H1 (cell line): ENCODE measurements at places on chromosomes 12 and 14.
A peak's percentile ranks its signal among the peaks of the same experiment; 100 is the strongest.

GRCh38 chr12:11861864-11862600 is 208.7 kb upstream of the BCL2L14 start:
- no peak for DNase-seq

DNA sequence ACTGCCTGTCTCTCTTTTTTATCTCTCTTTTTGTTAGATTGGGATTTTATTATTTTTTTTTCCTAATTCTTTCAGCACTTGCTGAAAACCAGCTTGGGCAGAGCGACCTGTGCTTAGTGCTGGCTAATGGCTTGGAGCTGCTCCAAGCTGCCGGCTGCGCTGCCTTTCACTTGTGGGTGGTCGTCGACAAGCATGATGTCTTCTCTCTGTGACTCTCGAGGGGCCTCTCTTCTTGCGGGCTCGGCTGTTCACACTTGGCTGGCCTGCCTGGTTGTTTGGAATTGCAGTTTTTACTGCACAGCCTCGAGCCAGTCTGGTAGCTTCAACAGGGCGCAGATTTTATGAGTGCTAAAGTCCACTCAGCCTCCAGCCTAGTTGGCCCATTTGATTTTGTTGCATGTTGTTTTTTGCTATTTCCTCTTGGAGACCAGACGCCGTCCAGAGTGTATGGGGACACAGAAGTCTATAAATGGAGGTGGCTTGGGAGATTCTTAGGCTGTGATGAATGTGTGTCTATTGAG is 18.6 kb downstream of the TPCN1 start:
- DNase-seq: no peak

GRCh38 chr14:62301911-62302310 is 539.7 kb downstream of the SNAPC1 start:
- no peak for DNase-seq

DNA sequence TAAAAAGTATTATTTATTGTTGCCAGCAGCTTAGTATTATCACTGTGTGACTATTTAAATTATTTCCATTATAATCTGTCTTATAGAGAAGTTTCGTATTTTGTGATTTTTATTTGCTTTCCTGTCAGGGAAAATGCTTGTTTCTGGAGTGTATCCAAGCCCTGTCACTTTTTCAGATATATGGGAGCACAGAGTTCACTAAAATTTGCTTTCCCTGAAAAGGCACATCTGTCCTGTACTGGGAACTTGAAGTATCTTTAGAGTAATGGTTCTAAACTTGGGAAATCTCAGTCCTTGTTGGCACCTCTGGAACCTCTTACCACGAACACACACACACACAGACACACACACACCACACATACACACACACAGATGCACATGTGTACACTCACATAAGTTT is 39.3 kb upstream of the SSTR1 start:
- DNase-seq: no peak

- DNase-seq: no peak
Observed at GRCh38 chr12:22722081-22722480, 97.1 kb downstream of the ETNK1 start.

DNA sequence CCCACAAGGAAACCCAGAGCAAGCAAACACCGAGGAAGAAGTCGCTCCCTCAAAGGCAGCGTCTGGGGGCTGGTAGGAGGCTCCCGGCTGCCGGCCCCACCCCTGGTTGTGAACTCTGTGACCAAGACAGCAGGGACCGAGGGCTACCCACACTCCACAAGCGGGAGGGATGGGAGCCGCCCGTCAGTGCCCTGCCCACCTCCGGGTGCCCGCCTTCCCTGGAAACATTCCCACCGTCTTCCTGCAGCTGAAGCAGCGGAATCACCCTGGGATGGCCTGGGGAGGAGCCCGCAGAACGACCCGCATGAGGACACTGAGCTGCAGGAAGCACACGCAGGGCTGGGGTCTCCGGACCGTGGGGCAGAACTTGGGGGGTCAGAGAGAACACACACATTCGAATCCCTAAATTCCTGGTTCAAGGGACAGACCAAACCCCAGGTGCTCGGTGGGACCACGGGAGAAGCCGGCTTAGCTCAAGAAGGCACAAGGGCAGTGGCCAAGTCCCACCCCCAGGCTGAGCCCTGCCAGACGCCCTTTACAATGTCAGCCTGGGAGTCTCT is 33.5 kb upstream of the C14orf180 start:
- peak; percentile 43 for DNase-seq

DNA sequence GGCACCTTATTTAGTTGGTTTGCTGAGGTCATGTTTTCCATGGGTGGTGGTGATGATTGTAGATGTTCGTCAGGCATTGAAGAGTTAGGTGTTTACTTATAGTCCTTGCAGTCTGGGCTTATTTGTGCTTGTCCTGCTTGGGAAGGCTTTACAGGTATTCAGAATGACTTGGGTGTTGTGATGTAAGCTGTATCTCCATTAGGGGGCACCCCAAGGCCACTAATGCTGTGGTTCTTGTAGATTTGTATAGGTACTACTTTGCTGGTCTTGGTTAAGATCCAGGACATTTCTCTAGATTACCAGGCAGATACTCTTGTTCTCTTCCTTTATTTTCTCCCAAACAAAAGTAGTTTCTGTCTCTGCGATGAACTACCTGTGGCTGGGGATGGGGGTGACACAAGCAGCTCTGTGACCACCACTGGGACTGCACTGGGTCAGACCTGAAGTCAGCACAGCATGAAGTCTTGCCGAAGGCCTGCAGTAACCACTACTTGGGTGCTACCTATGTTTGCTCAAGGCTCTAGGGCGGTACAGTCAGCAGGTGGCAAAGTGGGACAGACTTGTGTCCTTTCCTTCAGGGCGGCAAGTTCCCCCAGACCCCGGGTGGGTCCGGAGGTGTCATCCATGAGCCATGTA is 35.8 kb upstream of the FBXO33 start:
- peak; percentile 66 for DNase-seq

DNA sequence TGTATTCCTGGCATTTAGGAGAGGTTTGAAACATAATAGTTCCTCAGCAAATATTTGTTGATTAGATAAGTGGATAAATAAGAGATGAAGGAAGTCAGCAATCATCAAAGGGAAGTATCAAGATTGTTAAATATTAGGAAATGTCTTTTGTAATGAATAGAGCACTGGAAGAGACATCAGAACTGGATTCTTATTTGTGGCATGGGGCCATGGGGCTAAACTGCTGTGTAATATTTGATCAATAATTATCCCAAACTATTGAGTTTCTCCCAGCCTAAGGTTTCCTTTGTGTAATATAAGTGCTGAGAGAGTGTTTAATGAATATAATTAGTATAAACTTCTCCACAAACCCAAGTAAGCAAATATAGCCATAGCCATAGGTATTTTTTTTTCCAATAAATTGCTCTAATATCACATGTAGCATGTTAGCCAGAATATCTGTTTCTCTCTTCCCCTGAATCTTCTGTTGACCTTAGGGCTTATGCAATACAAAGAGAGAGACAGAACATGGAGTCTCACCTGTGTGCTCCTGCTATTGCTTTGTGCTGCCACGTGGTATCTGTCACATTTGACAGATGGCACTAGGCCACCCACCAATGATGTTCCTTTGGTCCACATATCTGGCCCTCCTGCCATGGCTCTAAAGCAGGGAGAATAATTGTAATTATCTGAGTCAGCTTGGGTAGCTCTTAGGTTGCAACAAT is 658.7 kb downstream of the SOX5 start:
- no peak for DNase-seq

GRCh38 chr12:29695026-29695425 is 88.7 kb downstream of the TMTC1 start:
- DNase-seq: no peak

- DNase-seq: no peak
Observed at GRCh38 chr12:59446116-59446515, 149.7 kb upstream of the SLC16A7 start.

DNA sequence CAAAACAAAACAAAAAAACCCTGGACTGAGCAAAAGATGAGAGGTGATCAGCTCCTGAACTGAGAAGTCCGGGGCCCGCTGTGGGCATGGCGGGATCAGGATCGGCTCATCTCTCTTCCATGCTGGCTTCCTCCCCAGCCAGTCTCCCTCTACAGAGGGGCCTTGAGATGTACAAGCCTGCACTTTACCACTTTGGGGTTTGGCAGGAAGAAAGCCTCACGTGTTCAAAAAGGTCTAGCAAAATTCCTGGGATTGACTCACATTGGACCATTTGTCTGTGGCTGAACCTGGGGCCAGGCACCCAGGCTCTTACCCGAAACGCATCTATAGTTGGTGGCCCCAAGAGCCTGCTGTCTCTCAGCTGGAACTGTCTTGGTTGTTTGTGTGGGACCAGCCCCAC is 89.0 kb downstream of the SLC24A4 start:
- DNase-seq: no peak

GRCh38 chr12:65184176-65184857 is 14.9 kb downstream of the LEMD3 start:
- DNase-seq: no peak

- no peak for DNase-seq
Observed at GRCh38 chr12:49533331-49533730, 5.5 kb upstream of the KCNH3 start.

DNA sequence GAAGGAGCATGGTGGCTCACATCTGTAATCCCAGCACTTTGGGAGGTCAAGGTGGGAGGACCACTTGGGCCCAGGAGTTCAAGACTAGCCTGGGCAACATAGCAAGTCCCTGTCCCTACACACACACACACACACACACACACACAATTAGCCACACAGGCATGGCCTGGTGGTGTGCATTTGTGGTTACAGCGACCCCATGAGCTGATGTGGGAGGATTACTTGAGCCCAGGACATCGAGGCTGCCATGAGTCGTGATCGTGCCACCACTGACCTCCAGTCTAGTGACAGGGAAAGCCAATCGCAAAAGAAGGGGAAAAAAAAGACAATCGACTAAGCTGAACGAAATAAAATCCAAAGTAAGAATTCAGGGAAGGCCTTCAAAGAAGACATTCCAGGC is 67.9 kb downstream of the TBX3 start:
- no peak for DNase-seq

DNA sequence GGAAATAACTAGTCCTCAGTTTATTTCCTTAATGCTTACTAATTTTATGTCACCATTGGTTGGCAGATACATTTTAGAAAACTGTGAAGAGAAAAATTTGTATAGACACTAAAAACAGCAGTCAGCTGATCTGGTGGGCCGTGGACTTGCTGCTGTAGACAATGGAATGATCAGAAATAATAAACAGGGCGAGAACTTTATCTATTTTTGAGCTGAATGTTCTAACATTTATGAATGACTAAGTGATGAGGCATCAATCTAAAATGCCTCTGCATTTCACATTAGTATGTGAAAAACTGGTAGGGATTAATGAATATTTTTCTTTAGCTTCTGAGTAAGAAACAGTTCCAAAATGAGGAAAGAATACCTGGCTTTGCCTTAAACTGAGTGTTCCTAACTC is 24.8 kb upstream of the PKP2 start:
- DNase-seq: no peak

DNA sequence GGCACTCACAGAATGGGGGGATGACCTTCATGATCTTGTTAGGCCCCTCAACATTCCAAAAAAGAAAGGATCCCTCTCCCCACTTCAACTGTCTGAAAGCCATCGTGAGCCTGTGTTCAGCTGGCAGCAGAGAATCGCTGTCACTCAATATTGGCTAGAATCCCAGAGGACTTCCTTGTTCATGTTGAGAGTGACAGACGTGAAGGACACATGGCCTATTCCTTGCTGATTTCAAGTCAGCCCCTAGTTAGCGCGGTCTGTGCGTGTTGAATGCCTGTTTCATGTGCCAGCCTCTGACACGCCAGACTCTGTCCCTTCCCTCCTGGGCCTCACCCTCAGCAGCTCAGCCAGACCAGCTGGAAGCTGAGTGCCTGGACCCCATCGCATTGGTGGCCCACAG is 43.1 kb downstream of the DNAH10 start:
- no peak for DNase-seq

GRCh38 chr12:131826097-131826928 is 1.9 kb upstream of the MMP17 start:
- DNase-seq: no peak

- no peak for DNase-seq
Observed at GRCh38 chr12:131041216-131041967, 87.7 kb downstream of the ADGRD1 start.

GRCh38 chr14:74085828-74086227 is 1.1 kb downstream of the LIN52 start:
- no peak for DNase-seq

GRCh38 chr12:22353615-22354325 is 19.3 kb upstream of the ST8SIA1 start:
- no peak for DNase-seq

DNA sequence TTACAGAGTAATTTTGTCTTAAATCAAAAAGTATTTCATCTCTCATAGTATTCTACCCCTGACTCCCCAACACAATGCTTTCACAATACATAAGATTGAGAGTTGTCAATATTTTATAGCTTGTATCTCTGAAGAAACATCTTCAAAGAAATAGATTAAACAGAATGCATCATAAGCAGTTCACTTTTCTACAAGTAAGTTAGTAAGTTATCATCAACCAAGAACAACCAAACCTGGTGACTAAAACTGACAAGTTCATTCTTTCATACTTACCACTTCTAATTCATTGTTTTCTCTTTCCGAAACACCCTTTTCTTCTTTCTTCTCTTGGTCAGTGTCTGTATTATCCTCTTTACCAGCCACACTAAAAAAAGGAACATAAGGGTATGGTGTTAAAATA is 101.2 kb downstream of the KIF21A start:
- no peak for DNase-seq

- DNase-seq: no peak
Observed at GRCh38 chr12:12011880-12012260, 58.9 kb upstream of the BCL2L14 start.

DNA sequence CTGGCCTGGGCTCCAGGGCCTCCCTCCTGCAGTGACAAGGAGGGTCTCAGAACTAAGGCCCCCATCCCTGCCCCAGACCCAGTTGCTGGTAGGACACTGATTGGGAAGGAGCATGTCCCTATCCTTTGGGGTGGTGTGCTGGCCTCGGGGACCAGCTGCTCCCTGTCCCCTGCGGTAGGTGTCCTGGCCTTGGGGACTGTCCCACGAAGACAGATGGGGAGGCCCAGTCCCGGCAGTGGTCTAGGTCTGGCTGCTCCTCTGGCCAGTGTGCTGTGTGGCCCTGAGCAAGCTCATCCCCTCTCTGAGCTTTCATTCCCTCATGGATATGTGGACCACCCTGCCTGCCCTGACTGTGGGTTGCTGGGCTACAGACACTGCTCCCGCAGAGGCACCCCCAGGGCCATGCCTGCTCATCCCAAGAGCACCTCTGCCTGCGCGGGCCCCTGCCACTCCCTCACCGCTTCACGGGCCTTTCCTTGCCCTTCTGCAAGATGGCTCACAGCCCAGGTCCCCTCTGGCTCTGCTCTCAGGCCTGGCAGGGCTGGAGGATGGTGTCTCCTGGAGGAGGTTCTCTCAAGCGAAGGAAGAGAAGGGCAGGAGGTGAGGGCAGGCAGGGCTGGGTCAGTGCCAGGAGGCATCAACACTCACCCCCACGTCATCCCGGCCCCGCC is 12.5 kb downstream of the AHNAK2 start:
- no peak for DNase-seq

- no peak for DNase-seq
Observed at GRCh38 chr12:108021141-108021540, 107.9 kb upstream of the WSCD2 start.

- no peak for DNase-seq
Observed at GRCh38 chr12:43789941-43790340, 16.2 kb downstream of the TWF1 start.
